ENCODE measurements at places on chromosomes 11 and 22. TPM values are rescaled to one million over a fixed set of nuclear protein-coding genes. Genes with fewer than 3 reads are reported as not detected.

The VWCE gene
- total RNA-seq = 0.34 TPM

The ANGPTL5 gene
- not detected for total RNA-seq

DNA sequence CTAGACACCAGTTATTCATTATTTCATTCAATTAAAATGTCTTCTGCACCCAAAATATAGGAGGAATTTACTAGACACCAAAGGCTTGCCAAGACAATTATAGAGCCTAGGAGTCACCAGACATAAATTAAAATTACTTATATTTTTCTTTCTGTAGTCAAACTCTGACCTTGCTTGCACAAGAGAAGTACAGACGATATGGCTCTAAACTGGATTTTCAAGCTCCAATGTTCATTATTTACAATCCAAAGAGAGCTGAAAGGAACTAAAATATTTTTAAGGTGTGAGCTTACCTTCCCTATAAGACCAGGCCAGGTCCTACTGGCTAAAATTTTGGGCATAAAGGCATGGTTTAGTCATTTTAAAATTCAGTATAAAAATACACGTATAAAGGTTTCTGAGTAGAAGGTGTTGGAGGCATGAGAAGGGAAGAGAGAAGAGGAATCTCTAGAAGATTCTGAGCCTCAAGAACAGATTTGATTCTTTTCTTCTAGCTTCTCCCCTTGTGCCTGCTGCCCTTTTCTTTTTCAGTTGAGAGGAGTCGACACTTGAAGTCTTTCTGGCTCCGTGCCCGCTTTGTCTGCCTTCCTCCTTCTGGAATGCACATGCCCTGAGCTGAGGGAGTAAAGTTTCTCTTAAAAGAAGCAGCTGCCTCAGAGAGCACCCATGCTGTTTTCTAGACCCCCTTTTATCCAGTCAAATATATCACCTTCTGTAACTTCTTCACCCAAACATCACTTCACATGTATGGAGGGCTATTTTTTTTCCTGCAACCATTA lies 13.5 kb downstream of the C11orf97 start:
- H3K4me1 ChIP-seq = peaks cover 11% of the 10 kb centered on the region
- no peaks in the 10 kb centered on the region for H3K36me3 ChIP-seq
- H3K27ac ChIP-seq = no peak overlapping the region
- peak; percentile 76 for DNase-seq
- H3K4me3 ChIP-seq = no peak overlapping the region

The PATE2 gene
- not detected for total RNA-seq

GRCh38 chr22:48920776-48921241 lies 906.9 kb downstream of the BRD1 start:
- H3K4me3 ChIP-seq = no peak overlapping the region
- H3K27ac ChIP-seq = no peak overlapping the region
- H3K27me3 ChIP-seq = no peaks in the 10 kb centered on the region

The MYO18B gene
- total RNA-seq = 0.06 TPM

The OLFML1 gene
- total RNA-seq = 10.7 TPM

The MUC6 gene
- 0.09 TPM for total RNA-seq

- H3K4me1 ChIP-seq = no peaks in the 10 kb centered on the region
- no peak overlapping the region for H3K4me3 ChIP-seq
- H3K27ac ChIP-seq = no peak overlapping the region
- DNase-seq = peak; percentile 17
Measured at GRCh38 chr11:68969386-68969785, 11.4 kb downstream of the MRGPRD start.

GRCh38 chr22:30348809-30349208 lies 7.9 kb downstream of the SF3A1 start:
- DNase-seq = no peak
- H3K36me3 ChIP-seq = peaks cover 92% of the 10 kb centered on the region
- H3K4me3 ChIP-seq = no peak overlapping the region
- H3K4me1 ChIP-seq = peaks cover 47% of the 10 kb centered on the region
- peak overlapping the region; percentile 54 for H3K27ac ChIP-seq

The PRR33 gene
- not detected for total RNA-seq

GRCh38 chr11:73095613-73096012 lies 46.5 kb downstream of the FCHSD2 start:
- H3K27ac ChIP-seq = peak overlapping the region; percentile 64
- no peaks in the 10 kb centered on the region for H3K27me3 ChIP-seq

The C11orf97 gene
- not detected for total RNA-seq

The YAP1 gene
- total RNA-seq = 37.3 TPM

The CRYBA4 gene
- total RNA-seq = not detected

DNA sequence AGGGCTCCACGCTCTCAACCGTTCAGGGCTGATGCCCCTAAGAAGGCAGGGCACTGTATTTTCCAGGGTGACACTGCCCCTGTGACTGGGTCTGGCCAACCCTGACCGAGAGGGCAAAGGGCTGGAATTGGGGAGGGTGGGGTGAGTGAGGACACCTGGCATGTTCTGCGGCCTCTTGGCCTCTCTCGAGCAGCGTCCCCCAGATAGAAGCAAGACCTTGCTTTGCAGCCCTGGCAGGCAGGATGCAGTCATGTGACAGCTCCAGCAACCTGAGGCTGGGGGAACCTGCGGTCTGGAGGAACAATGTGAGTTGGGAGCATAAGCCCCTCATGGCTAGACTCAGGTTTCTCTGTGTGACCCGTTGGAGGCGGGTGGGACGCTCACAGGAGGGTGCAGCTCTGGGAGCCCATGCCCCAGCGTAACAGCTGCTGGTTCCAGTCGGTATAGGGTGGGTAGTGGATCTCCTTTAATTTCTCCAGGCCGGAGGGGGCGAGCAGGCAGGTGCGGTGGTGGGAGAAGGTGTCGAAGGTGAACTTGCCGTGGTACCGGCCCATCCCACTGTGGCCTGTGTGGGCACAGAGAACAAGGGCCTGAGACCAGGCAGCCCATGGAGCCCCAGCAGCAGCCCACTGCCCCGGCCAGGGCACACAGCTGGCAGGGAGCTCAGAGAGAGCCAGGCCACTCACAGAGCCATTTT lies 11.4 kb downstream of the ALDH3B2 start:
- H3K36me3 ChIP-seq = no peaks in the 10 kb centered on the region
- no peak overlapping the region for H3K27ac ChIP-seq
- no peak for DNase-seq
- no peak overlapping the region for H3K4me3 ChIP-seq

GRCh38 chr11:124760806-124761205 lies 1.3 kb downstream of the ESAM start:
- H3K36me3 ChIP-seq = peaks cover 8% of the 10 kb centered on the region
- H3K4me1 ChIP-seq = peaks cover 33% of the 10 kb centered on the region
- H3K27me3 ChIP-seq = peaks cover 31% of the 10 kb centered on the region
- peak overlapping the region; percentile 56 for H3K27ac ChIP-seq
- no peak for DNase-seq

The OTOG gene
- not detected for total RNA-seq

The IL18 gene
- 60.4 TPM for total RNA-seq

DNA sequence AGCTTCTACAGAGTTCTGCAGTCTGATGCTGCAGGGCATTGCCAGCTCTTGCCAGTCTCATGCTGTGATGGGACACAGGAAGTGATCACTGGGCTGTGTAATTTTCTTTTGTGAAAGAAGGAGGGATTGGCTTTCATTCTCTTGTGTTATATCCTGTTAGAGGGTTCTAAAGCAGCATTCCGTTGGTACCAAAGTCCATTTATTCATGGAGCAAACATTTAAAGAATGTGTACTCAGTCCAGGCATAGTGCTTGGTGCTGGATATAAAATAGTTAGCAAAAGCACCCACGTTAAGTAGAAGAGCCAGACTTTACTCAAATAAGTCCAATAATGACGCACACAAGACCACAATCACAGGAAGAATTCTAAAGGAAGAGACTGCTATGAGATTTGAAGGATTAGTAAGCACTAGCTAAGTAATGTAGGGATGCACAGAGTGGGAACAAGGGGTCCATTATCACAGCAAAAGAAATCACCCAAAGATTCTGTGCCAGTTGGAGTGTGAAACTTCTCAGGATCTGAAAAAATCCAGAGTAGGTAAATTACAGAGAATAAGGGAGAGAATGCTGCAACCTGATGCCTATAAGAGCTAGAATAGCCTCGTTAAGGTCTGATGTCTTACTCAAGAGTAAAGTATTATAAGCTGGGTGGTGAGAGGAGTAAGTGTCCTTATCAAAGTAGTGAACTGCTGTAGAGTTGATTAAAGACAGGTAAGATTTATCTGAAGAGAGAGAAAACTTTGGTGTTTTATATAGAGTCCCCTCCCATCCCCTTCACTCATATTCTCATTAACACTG lies 728.3 kb downstream of the METTL15 start:
- H3K27ac ChIP-seq = no peak overlapping the region
- no peak overlapping the region for H3K4me3 ChIP-seq
- no peak for DNase-seq
- no peaks in the 10 kb centered on the region for H3K4me1 ChIP-seq

The HORMAD2 gene
- total RNA-seq = not detected

GRCh38 chr22:34879001-34879400 lies 187.0 kb upstream of the ISX start:
- no peak for DNase-seq
- H3K36me3 ChIP-seq = no peaks in the 10 kb centered on the region
- no peak overlapping the region for H3K27ac ChIP-seq
- H3K4me1 ChIP-seq = no peaks in the 10 kb centered on the region

- H3K27ac ChIP-seq = no peak overlapping the region
- peaks cover 5% of the 10 kb centered on the region for H3K27me3 ChIP-seq
- no peak overlapping the region for H3K4me3 ChIP-seq
- peak; percentile 87 for DNase-seq
- H3K36me3 ChIP-seq = no peaks in the 10 kb centered on the region
- no peaks in the 10 kb centered on the region for H3K4me1 ChIP-seq
Measured at GRCh38 chr22:35023692-35024363, 42.1 kb upstream of the ISX start.

GRCh38 chr22:24049211-24049610 lies 38.1 kb downstream of the CABIN1 start:
- peaks cover 44% of the 10 kb centered on the region for H3K36me3 ChIP-seq
- H3K4me1 ChIP-seq = peaks cover 4% of the 10 kb centered on the region
- H3K27ac ChIP-seq = no peak overlapping the region
- DNase-seq = no peak

GRCh38 chr11:59615120-59615636 lies 396 bp downstream of the OSBP start:
- H3K27me3 ChIP-seq = no peaks in the 10 kb centered on the region
- H3K27ac ChIP-seq = peak overlapping the region; percentile 99
- H3K4me3 ChIP-seq = peak overlapping the region; percentile 90

DNA sequence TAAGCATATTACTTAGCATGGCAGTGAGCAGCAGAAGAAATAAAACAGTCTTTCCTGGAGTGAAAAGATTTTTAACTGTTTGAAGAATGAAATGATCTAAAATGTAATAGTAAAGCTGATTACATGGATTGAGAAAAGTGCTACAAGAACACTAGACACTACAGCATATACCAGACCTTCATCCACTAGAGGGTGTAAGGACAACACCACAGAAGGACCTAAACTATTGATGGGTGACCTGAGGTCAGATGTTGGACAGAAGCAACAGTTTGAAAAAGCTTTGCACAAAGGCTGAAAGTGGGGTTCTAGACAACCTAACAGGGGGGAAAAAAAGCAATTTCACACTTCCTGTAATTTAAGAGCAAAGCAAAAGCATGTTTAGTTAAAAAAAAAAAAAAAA lies 97.7 kb downstream of the RBFOX2 start:
- H3K36me3 ChIP-seq = no peaks in the 10 kb centered on the region
- no peak for DNase-seq

The CDC42EP1 gene
- 13.2 TPM for total RNA-seq

Measured in spleen (tissue), 13 donors.